ENCODE measurements at places on chromosomes 4 and X.

- DNase-seq, result no peak
Measured at GRCh38 chr4:110898290-110898689, 275.4 kb upstream of the PITX2 start.

DNA sequence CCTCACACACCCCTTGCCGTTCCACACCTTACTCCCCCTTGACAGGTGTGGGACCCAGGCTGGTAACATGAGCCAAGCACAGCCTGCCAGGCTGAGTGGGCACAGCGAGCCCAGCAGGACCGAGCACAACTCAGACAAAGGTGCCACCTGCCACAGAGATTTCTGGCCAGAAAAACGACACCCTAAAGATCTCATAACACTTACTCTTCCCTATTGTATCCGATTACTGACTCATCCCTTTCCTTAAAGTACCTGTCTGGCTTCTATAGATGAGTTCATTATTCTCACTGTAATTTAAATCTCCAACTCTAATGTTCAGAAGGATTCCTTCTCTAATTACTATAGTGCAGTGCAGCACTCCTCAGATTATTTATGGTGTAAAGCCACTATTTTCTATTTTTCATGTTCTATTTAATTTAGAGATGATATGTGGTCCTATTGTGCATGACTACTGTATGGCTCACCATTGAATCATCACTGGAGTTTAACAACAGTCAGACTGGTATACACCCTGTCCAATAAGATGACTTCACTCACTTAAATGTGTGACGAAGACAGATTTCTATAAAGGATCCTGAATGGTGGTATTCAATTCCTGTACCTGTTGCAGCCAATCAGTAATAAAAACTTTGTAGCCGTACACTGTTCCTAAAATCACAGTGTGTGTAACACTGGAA lies 7.6 kb upstream of the SYTL5 start:
- DNase-seq, result no peak

GRCh38 chr4:6420972-6421371 lies 51.4 kb downstream of the PPP2R2C start:
- DNase-seq, result no peak

DNA sequence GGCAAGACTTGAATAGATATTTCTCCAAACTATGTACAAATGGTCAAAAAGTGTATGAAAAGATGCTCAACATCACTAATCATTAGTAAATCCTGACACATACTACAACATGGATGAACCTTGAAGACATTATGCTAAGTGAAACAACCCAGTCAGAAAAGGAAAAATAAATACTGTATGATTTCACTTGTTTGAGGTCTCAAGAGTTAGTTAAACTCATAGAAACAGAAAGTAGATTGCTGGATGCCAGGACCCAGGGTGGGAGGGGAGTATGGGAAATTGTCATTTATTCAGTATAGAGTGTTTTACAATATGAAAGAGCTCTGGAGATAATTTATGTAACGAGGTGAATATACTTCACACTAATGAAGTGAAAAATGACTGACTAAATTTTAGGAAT lies 32.4 kb downstream of the PRMT9 start:
- DNase-seq, result no peak

DNA sequence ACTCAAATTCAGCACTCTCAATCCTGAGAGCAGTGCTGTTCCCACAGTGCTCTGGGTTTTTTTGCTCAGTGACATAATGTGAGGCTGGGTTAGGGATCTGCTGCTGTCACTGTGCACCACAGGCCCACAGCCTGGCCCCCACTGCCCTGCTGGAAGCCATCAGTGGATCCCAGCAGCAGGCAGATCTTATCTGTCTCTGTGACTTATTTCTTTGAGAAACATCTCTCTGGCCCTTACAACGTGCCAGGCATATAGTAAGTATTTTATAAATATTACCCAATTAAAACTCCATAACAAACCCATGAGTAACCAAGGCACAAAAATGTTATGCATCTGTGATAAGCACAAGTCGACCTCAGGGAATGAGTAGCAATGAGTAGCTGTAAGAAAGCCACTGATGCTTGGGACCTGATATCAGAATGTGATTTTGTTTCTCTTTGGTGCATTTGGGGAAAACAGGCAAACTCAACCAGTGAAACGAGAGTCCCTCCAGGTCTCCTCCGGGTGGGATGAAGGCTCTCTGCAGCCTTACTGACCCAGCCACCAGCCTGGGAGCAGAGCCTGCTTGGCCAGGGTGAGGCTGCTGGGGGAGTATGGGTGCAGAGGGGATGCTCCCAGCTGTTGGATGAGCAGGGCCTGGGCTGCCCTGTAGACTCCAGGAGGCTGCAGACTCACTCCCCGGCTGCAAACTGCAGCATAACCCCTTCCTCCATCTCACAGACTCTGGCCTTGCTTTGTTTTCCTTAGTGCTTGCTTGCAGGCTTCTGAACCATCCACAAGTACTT lies 172.7 kb upstream of the LNX1 start:
- DNase-seq, result no peak

DNA sequence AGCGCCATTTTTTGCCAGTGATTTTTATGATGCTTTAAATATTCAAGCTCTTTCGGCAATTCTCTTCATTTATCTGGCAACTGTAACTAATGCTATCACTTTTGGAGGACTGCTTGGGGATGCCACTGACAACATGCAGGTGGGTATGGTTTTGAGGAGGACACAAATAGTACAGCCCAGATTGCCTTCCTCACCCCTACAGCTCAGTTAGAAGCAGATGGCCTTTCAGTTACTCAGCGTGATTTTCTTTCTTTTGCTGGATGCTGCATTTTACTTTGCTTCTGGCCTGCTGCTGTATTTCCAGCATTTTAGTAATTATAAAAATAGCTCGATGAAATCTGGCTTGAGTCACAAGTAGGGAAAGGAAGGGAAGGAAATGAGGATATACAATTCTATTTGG lies 114.7 kb downstream of the SLC4A4 start:
- DNase-seq, result no peak
